ENCODE measurements at places on chromosomes 7 and 10. TPM values are rescaled to one million over a fixed set of nuclear protein-coding genes. Genes with fewer than 3 reads are reported as not detected.

The LLCFC1 gene
- not detected for total RNA-seq

The RASSF4 gene
- total RNA-seq: 7.4 TPM

The ENTPD1 gene
- total RNA-seq: 0.49 TPM

The SPDYE8 gene
- total RNA-seq: not detected

The C10orf62 gene
- total RNA-seq: not detected

The SPDYE11 gene
- total RNA-seq: not detected

The IDI2 gene
- total RNA-seq: not detected

The OIT3 gene
- not detected for total RNA-seq

The WNT16 gene
- not detected for total RNA-seq

The FOXI2 gene
- total RNA-seq: not detected

The ITIH5 gene
- 0.24 TPM for total RNA-seq

The PANK1 gene
- 10.4 TPM for total RNA-seq

The ASB10 gene
- not detected for total RNA-seq

The EPO gene
- total RNA-seq: not detected

The CCL26 gene
- not detected for total RNA-seq

The PON1 gene
- total RNA-seq: not detected

The PTCD1 gene
- 6.7 TPM for total RNA-seq

The C7orf57 gene
- total RNA-seq: not detected

The NME8 gene
- not detected for total RNA-seq

The SLC26A5 gene
- total RNA-seq: not detected

The HMX3 gene
- not detected for total RNA-seq

The NRAP gene
- total RNA-seq: not detected

The DYNC1I1 gene
- 1.9 TPM for total RNA-seq

The SNX10 gene
- 0.06 TPM for total RNA-seq

The FKBP6 gene
- total RNA-seq: not detected

The AUTS2 gene
- 3.3 TPM for total RNA-seq

The SKIDA1 gene
- 2.0 TPM for total RNA-seq

The PILRA gene
- not detected for total RNA-seq

The DGKB gene
- total RNA-seq: not detected

The ARHGEF5 gene
- 2.2 TPM for total RNA-seq

The MOGAT3 gene
- not detected for total RNA-seq
